ENCODE measurements at places on chromosomes 12 and 14.

GRCh38 chr12:29395356-29395755 is 14.4 kb upstream of the ERGIC2 start:
- no peak for DNase-seq

DNA sequence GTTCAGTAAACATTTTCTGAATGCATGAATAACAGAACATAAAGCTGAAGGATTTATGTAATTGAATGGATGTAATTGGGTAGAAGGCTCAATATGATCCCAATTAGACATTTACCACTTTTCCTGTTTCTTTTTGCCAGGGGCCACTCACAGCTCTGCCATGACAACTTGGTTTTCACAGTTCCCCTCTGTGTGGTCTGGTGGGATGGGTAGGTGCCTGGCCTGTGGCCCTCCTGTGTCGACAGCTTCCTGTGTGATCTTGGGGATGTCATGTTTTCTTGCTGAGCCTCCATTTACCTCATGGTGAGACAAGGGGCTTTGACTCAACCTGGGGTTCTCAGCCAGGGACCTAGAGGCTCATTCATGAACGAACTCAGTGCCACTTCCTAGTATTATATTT is 12.6 kb upstream of the SERPINA10 start:
- DNase-seq, result no peak

GRCh38 chr12:127779301-127780045 is 487.5 kb upstream of the TMEM132C start:
- no peak for DNase-seq

GRCh38 chr14:64671591-64671990 is 32.6 kb upstream of the PLEKHG3 start:
- no peak for DNase-seq

DNA sequence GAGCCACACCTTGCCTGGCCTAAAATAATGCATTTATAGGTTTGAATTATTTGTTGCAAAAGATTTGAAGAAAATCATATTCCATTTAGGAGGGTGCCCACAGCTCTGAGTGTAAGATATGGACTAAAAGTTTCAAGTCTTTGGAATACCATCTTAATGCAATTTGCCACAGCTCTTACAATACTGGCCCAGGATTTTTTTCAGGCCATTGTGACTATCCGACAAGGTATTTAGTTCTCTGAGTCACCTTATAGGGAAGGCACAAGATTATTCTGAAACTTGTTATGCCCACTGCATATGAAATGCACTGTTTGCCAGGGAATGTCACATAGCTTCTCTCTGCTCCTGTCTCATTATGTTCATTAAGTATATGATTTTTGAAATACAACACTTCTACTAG is 29.6 kb upstream of the SLC6A13 start:
- DNase-seq, result no peak

DNA sequence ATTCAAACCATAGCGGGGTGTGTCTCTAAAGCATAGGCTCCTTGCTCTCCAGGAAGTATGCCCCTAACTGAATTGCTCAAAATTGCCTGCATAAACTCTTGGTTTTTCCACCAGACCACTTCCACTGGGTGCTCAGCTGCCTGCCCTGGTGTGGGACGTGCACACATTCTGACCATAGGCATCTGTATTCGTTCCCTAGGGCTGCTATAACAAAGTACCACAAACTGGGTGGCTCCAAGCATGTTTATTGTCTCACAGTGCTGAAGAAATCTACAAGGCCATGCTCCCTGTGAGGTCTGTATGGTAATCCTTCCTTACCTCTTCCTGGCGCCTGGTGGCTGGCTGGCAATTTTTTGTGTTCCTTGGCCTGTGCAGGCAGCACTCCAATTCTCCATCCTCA is 16.4 kb upstream of the GALNT6 start:
- no peak for DNase-seq

DNA sequence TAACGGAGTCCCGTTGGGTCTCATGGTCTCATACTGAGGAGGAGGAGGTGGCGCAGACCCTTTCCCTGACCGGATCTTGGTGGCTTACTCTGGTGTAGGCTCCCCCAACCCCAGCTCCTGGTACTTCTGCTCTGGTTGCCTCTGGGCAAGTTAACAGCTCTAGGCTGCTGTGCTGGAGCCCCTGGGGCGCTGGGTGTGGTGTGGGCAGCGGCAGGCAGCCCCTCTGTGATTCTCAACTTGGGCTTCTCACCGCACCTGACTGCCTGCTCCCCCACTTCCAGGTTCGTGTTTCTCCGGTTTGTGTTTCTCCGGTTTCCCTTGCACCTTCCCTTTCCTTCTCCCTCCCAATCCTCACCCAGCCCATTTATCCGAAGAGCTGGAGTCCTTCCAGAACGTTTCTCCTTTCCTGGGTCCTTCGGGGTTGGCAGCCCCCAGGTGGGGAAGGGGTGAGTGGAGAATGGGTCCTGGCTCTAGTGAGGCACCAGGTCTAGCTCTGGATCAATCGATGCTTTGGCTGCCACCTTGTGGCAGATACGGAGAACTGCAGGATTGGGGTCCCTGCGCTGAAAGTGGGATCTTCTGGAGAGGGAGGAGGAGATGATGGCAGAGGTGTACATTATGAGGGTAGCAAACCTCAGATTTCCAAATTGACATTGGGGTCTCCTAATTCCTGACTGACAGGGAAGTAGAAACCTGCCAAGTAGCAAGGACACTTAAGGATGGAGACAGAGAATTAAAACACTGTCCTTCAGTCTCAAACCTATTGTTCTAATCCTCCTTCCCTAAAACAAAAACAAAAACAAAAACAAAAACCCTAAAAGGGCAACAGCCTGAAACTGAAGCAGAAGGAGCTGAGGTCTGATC is 8.3 kb downstream of the CISTR start:
- no peak for DNase-seq

DNA sequence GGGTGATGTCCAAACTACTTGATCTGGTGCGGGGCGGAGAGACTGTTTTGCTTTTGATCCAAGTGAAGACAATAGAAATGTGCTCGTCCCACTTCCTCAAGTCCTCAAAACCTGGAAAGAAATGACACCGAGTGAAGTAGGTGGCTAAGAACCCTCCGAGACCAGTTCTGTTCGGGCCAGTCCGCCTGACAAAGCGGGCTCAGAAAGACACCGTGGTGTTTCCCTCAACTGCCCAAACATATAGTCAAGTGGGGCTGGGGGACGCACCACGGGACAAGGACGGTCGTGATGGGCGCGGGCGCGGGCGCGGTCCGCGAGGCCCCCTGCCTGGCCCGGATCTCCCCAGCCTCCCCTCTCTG is 1.6 kb downstream of the PHLDA1 start:
- DNase-seq, result no peak

- DNase-seq, result no peak
Observed at GRCh38 chr14:96999654-97000155, 202.5 kb downstream of the VRK1 start.

DNA sequence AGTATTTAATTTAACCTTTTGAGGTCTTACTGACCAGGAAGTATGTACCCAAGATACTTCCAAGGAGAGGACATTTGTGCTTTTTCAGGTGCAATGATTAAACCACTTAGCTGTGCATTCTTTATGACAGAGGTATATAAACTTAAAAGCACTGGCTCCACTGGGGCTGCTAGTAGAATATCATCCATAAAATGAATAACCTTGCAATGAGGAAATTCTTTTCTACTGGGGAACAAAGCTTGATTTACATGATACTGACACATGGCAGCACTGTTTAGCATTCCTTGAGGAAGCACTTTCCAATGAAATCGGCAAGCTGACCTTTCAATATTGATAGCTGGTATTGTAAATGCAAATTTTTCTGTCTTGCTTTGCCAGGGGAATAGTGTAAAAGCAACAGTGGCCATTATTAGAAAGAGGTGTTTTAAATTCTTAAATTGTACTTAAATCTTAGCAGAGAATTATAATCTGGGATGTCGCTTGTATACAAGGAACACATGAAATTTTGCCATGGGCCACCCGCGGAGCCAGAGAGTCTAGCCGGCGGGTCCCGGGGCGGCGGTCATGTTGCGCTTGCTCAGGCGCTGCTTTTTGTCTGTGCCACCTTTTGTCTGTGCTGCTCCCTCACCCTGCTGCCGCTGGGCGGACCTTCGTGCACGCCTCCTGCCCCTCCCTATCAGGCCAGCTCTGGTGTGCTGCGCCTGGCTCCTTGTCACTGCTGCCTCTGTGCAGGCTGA is 20.9 kb upstream of the BLTP3B start:
- no peak for DNase-seq
